ENCODE measurements at places on chromosomes 2 and 18.
A peak's percentile ranks its signal among the peaks of the same experiment; 100 is the strongest.

GRCh38 chr2:173412628-173413027, 58.0 kb downstream of the CDCA7 start:
- no peak for DNase-seq

DNA sequence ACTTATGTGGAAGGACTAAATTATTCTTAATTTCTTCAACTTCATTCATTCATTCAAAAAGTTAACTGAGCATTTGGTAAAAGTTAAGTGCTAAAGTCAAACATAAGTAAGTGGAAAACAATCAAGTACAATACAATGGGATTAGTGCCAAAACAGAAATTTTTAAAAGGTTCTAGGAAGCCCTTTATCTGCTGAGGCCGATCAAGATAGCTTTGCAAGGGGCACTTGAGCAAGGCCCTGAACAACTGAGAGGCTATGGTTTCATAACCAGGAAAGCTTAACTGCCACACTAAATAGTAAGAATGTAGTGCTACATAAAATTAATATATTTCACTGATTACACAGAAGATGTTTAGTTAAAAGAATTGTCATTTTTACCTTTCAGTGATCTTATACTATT, 76.5 kb downstream of the NOL10 start:
- no peak for DNase-seq

DNA sequence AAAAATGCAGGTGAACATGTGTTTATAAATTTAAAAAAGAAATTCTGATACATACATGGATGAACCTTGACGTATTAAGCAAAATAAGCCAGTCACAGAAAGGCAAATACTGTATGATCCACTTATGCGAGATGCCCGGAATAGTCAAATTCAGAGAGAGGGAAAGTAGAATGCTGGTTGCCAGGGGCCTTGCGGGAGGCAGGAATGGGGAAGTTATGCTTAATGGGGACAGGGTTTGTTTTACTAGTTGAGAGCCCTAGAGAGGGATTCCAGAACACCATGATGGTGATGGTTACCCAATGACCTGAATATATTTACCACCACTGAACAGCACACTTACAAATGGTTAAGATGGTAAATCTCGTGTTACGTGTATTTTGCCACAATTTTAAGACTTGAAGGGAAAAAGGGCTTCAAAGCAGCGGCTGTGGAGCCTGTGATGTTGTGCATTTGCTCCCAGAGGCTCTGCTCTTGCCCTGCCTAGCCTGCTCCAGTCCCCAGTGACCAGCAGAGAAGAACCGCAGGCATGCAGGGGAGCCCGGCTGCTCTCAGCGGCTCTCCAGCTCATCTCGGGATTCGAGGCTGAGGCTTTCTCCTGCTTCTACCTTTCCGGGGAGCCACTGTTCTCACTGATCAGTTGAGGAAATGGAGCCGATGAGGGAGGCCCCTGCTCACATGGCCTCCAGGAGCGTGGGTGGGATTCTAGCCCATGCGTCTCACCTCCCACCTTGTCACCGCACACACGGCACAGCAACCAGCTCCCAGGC, 51.7 kb upstream of the TFCP2L1 start:
- no peak for DNase-seq

DNA sequence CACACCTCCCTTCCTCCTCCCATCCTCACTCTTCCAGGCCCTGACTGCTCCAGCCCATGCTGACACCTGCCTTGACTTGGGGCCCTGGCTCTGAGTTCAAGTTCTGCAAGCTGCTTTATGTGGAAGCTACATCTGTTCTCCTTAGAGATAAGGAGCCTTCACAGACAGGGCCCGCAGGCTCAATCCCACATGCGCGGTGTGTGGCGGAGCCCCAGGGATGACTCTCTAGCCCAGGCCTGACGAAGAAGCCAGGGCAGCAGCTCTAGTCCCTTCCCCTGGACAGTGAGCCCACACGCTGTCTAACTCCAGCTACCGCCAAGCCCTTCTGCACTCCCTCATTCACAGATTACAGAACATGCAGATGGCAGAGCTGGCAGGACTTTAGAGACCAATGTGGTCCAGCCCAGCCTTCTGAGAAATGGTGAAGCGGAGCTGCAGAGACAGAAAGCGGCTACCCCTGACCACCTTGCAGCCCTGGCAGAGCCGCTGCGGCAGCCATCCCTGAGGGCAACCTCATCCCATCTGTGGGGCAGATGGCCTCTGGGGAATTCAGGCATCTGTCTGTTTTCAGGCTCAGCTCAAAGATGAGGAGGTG, 304.3 kb downstream of the CELF4 start:
- DNase-seq: no peak

GRCh38 chr18:31661965-31662364, 22.4 kb downstream of the B4GALT6 start:
- DNase-seq: no peak

- peak; percentile 36 for DNase-seq
Observed at GRCh38 chr2:230411570-230412370, 4.2 kb upstream of the SP100 start.

DNA sequence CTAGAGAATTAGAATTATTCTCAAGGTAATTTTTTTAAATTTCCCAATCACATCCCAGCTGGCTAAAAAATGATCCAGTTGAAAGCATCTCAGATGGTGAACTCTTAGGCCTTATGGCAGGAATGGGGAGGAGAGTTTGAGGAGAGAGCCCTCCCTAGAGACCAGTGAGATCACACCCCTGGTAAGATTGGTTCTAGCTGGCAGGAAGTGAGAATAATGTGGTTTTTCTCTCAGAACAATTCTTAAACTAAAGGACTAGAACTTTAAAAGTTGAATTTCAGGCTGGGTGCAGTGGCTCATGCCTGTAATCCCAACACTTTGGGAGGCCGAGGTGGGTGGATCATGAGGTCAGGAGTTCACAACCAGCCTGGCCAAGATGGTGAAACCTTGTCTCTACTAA, 120.2 kb downstream of the MYO3B start:
- no peak for DNase-seq

- DNase-seq: no peak
Observed at GRCh38 chr2:29601872-29602271, 319.5 kb downstream of the ALK start.

DNA sequence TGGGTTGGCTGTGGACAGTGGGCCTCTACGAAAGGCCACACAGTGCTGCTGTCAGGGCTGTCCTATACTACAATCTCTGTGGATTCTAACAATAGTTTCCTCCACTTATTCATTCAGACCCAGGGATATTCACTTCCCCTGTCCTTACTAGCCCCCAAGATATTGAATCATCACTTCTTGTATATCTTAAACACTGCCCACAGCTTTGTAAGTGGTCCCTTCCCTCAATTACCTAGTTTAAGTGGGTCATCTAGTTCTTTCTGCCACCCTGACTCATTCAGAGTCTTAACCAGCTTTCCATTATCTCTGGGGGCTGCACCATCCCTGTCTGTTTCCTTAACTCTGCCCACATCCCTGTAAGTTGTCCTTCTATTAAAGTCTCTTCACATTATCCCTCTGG, 69.2 kb downstream of the CD28 start:
- DNase-seq: no peak

- DNase-seq: no peak
Observed at GRCh38 chr2:33038799-33039198, 92.0 kb downstream of the LTBP1 start.

DNA sequence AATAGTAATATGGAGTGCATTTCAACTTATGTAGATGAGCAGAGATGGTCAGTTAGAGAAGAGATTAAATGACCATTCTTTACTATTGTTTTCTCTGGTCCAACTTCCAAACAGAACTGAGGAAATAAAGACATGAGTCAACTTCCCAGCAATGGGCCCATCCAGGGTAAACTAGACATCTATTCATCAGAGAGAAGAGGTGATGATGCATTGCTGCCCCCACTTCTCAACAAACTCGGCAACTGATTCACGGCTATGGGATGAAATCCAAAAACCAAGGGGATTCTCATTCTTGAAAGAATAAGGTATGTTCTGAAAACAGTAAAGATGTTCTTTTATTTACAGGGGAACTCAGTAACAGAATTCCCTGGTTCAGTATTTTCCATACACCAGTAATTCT, 190.7 kb downstream of the RDH14 start:
- no peak for DNase-seq

- DNase-seq: no peak
Observed at GRCh38 chr2:62895632-62896009, 155.0 kb upstream of the OTX1 start.

- DNase-seq: no peak
Observed at GRCh38 chr2:234808907-234809306, 142.9 kb upstream of the SH3BP4 start.

Measured in activated gamma-delta T cell treated with anti-CD3 and anti-CD28 coated beads, Interleukin-2, amount 50 U/mL, for 16 hours (primary cell).